ENCODE measurements at places on chromosomes 6 and 20. TPM values are rescaled to one million over a fixed set of nuclear protein-coding genes. Genes with fewer than 3 reads are reported as not detected.
A peak's percentile ranks its signal among the peaks of the same experiment; 100 is the strongest.

DNA sequence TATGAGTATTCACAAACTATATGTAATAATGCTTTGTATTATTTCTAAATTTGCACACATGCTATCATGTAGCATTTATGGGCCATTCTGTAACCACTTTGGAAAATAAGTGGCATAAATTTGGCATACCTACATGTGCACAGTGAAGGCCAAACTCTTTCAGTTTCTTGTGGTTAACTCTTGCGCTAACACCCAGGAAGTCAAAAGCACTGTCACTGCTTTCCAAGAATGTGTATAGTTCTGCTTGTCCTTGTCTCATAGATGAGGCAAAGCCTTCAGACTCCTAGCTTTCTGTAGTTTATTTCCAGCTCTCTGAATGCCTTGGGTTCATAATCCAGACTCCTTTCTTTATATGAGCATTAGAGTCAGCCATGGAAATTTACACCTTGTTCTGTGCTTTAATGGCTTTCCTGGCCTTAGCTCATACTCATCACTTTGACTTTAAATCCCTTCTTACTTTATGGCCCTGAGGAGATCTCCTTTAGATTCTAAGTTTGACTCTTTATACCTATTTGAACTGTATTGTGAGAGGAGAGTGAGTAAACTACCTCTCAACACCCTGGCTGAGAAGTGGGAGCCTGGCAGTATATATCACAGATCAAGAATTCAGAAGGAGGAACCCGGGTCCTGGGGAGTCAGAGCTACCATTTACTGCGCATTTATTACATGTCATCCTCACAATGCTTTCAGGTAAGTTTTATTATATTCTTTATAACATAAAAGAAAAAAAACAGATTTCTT lies 949 bp upstream of the SLC17A3 start:
- H3K27ac ChIP-seq, result peak overlapping the region; percentile 29
- H3K4me3 ChIP-seq, result no peak overlapping the region
- no peaks in the 10 kb centered on the region for H3K27me3 ChIP-seq
- DNase-seq, result no peak
- peaks cover 2% of the 10 kb centered on the region for H3K4me1 ChIP-seq
- no peaks in the 10 kb centered on the region for H3K36me3 ChIP-seq

ZMYND8 gene
- 9.3 TPM for total RNA-seq

- H3K4me3 ChIP-seq, result no peak overlapping the region
- no peak overlapping the region for H3K27ac ChIP-seq
- peaks cover 2% of the 10 kb centered on the region for H3K27me3 ChIP-seq
- no peaks in the 10 kb centered on the region for H3K4me1 ChIP-seq
- no peaks in the 10 kb centered on the region for H3K36me3 ChIP-seq
These were observed 419.7 kb downstream of the CD109 start for GRCh38 chr6:74115674-74116073.

DNA sequence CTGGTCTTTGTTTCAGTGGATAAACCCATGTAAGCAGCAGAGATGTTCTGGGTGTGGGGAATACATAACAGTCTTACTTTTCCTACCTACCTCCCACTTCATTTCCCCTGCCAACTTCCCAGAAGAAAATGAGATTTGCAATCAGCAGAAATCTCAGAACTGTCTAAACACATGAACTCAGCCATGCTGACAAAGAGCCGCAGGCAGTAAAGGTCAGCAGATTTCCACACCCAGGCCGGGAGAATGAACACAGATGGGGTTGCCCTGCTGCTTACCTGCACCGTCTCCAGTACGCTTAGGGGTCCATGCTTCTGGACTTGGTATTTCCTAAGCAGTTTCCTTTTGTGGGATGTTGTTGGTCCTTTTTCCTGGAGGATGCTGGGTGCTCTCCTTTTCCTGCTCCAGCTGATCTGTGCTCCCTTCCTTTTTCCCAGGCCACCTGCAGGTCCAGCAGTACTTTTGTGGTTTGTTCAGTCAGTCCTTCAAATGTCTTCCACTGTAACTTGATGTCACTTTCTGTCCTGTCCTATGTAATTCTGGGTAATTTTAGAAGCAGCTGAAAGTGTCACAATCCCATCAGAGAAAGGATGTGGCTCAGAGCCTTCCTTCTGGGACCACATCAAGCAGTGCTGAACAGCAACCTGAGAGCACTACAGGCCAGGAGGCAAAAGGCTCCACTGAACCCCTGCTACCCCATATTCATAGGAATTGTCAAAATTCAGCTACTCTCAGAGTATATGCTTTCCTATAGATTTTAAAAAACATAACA lies 129.0 kb downstream of the CEP57L1 start:
- H3K4me1 ChIP-seq, result no peaks in the 10 kb centered on the region
- H3K4me3 ChIP-seq, result no peak overlapping the region
- DNase-seq, result no peak
- no peak overlapping the region for H3K27ac ChIP-seq
- no peaks in the 10 kb centered on the region for H3K27me3 ChIP-seq

DNA sequence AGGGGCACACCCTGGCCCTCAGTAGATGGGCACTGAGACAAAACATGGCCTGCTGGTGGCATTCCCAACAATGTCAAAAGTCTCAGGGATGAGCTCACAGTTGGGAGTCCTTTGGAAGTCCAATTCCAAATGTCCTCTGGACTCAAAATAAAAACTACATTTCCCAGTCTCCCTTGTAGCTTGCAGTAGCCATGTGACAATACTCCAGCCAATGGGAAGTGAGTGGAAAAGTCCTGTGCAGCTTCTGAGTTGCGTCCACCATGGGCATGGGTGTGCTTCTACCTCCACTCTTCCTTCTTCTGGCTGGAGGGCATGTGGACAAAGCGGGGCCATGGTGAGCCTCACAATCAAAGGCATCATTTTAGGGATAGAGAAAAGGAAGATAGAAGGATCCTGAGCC lies 5.8 kb upstream of the ADAM33 start:
- H3K4me3 ChIP-seq, result no peak overlapping the region
- DNase-seq, result no peak
- no peak overlapping the region for H3K27ac ChIP-seq
- H3K4me1 ChIP-seq, result no peaks in the 10 kb centered on the region
- H3K36me3 ChIP-seq, result no peaks in the 10 kb centered on the region

DNA sequence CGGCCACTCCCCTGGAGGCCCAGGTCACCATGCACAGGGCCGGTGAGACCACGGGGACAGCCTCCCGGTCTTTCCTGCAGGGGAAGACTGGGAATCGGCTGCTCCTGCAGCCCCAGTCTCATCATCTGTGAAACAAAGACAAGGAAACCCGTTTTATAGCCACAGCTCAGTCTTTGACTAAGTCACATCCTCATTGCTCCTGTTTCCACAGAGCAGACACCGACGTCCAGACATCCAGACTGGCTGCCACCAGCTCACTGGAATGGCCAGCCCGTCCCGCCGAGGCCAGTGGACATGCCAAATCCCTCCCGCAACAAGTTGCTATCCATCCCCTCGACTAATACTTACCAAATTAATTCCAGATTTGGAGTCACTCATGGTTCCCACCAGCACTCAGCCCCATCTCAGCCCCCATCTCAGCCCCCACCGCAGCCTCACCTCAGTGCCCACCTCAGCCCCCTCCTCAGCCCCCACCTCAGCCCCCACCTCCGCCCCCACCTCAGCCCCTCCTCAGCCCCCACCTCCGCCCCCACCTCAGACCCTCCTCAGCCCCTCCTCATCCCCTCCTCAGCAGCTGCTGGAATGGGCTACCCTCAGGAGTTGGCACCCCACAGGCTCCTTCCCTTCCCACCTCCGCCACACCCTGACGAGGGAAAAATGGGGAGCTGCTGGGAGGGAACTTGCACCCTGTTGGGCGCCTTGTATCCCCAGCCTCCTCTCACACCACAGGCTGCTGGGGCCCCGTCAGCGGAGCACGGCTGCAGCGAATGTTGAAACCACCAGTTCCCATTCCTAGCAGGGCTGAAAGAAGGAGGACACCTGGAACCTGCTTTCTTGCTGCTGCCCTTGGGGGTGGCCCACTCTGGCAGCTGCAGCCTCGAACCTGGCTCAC lies 48.7 kb downstream of the YTHDF1 start:
- H3K4me1 ChIP-seq, result no peaks in the 10 kb centered on the region
- H3K27me3 ChIP-seq, result no peaks in the 10 kb centered on the region
- no peak overlapping the region for H3K27ac ChIP-seq

DNA sequence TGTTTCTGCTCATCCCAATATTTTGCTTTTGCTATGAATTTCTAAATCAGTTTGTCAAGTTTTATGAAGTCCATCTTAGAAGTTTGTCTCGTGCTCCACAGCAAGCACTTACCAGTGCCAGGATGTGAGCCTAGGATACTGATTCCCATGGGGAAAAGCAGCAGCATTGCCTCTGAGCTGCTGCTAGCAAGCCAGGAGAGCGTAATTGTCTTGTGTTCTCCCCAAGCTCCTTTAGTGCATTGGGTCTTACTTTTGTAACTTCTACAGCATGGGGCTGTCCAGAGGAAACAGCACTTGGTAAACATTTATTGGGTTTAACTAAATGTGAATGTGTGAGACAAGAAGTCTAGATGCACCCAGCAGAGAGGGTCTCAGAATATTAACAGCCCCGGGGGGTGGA lies 76.1 kb downstream of the RNF182 start:
- H3K27ac ChIP-seq, result no peak overlapping the region
- H3K4me3 ChIP-seq, result no peak overlapping the region
- DNase-seq, result no peak

GRCh38 chr6:37283268-37283667 lies 25.3 kb upstream of the TMEM217 start:
- H3K27me3 ChIP-seq, result no peaks in the 10 kb centered on the region
- H3K4me3 ChIP-seq, result no peak overlapping the region
- peaks cover 8% of the 10 kb centered on the region for H3K36me3 ChIP-seq
- H3K4me1 ChIP-seq, result peaks cover 33% of the 10 kb centered on the region

- no peaks in the 10 kb centered on the region for H3K27me3 ChIP-seq
- H3K4me1 ChIP-seq, result no peaks in the 10 kb centered on the region
- no peak overlapping the region for H3K4me3 ChIP-seq
- H3K27ac ChIP-seq, result no peak overlapping the region
- DNase-seq, result no peak
These were observed 201.0 kb downstream of the PRL start for GRCh38 chr6:22095836-22096235.

DNA sequence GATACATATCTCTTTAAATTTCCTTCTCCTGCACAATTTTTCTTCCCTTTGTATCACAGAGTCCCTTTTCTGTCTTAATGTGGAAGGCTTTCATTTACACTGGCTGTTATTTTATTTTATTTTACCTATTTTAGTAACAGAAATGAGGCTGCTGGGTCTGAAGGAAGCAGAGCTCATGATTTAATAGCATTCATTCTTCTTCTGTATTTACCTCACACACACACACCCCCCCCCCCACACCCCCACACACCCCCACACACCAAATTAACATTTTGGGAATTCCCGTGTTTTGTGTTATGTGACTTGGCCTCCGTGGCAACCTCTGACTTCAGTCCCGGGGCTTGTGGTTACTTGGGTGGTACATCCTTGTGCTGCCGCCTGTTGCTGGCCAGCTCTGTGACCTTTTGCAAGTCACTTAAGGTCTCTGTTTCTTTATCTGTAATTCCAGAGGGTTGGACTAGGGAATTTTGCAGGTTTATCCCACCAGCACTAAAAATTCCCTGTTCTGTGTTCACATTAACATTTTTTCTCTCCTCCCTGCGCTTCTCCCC lies 108.8 kb downstream of the TIAM2 start:
- no peak overlapping the region for H3K27ac ChIP-seq
- no peaks in the 10 kb centered on the region for H3K4me1 ChIP-seq
- H3K36me3 ChIP-seq, result no peaks in the 10 kb centered on the region
- no peak for DNase-seq
- H3K4me3 ChIP-seq, result no peak overlapping the region

STMND1 gene
- not detected for total RNA-seq

BEND6 gene
- 0.14 TPM for total RNA-seq

DNA sequence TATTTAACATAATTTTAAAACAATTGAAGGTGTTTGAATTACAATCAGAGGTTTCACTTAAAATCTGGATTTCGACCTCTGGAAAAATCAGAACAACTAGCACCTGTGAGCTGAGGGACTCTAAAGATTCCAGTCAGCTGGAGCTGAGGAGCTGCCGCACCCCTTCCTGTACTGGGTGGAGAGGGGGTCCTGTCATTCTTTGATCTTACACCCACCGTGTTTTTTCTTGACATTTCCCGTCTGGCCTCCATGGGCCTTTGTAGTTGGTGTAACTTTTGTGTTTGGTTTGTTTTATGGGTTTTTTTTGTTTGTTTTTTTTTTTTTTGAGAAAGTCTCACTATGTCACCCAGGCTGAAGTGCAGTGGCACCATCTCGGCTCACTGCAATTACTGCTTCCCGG lies 17.2 kb downstream of the ARFGEF2 start:
- H3K4me1 ChIP-seq, result peaks cover 13% of the 10 kb centered on the region
- no peak overlapping the region for H3K27ac ChIP-seq
- peaks cover 7% of the 10 kb centered on the region for H3K36me3 ChIP-seq
- H3K4me3 ChIP-seq, result no peak overlapping the region
- no peaks in the 10 kb centered on the region for H3K27me3 ChIP-seq
- DNase-seq, result no peak

TLDC2 gene
- 0.33 TPM for total RNA-seq

- no peaks in the 10 kb centered on the region for H3K27me3 ChIP-seq
- H3K27ac ChIP-seq, result no peak overlapping the region
- H3K4me3 ChIP-seq, result no peak overlapping the region
- H3K4me1 ChIP-seq, result no peaks in the 10 kb centered on the region
These were observed 8.8 kb downstream of the CARMIL1 start for GRCh38 chr6:25287941-25288340.

CALHM4 gene
- total RNA-seq, result not detected

DNA sequence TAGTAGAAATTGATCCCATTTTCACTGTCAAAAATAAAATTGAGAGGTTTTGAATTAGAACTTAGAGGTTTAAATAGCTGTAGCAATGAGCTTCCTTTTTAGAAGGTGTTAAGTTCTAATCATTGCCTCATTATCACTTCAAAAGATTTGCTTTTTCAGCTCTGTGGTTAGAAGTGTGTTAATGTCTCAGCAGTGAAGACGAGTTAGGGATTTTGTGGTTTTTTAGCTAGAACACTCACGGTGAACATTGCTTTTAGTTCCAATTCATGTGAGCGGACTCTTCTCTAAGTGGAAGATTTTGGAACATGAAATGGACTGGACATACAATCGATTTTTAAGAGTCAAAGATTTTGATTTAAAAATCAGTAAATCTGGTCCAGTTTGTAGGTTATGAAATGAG lies 12.7 kb upstream of the IFNGR1 start:
- no peak overlapping the region for H3K4me3 ChIP-seq
- no peaks in the 10 kb centered on the region for H3K4me1 ChIP-seq
- no peaks in the 10 kb centered on the region for H3K36me3 ChIP-seq
- H3K27ac ChIP-seq, result no peak overlapping the region
- DNase-seq, result no peak

Data from liver (tissue), 10 donors.